Activated CD4-positive, alpha-beta memory T cell treated with anti-CD3 and anti-CD28 coated beads, Interleukin-2, amount 10 ng/mL, durations not matched to agents 7 days and 5 days (primary cell): ENCODE measurements at places on chromosomes 3 and 15.
A peak's percentile ranks its signal among the peaks of the same experiment; 100 is the strongest.

- no peak for DNase-seq
Observed at GRCh38 chr15:43911235-43911781, 84.5 kb downstream of the WDR76 start.

DNA sequence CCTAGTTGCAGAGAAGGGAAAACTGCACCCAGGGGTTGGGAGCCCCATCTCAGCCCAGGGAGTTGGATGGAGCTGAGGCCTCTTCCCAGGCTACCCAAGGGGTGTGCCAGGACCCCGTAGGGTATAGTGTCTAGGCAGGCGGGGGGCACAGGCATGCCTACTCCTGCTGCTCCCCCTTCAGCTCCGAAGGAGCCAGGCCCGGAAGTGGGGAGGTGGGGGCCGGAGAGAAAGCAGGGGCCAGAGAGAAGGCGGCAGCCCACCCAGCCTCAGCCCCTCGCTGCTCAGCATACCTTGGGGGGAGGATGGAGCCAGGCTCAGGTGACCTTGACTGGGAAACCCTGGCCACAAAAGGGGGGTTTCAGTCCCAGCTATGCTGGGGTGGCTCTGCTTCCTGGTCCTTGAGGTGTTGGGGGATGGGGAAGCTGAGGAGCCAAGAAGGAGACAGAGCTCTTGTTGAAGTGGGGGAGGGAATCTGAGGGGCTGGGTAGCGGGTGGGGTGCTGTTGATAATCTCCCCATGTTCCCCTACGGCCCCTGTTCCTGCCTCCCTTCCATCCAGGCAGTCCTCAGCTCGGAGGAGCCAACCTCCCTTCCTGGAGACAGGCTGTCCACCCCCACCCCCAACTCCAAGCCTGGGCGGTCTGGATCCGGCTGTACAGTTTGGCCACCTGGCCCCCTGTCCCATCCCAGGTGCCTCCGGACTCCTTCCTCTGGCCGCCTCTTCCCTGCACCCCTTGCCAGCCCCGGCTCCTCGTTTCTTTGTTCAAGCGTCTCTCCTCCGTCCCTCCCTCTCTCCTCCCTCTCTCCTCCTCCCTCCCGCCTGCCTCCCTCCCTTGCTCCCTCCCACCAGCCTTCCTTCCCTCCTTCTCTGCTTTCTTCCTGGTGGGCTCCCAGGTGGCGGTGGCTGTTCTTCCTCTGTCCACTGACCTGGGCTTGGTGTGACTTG, 1.7 kb downstream of the SEMA3F start:
- no peak for DNase-seq

DNA sequence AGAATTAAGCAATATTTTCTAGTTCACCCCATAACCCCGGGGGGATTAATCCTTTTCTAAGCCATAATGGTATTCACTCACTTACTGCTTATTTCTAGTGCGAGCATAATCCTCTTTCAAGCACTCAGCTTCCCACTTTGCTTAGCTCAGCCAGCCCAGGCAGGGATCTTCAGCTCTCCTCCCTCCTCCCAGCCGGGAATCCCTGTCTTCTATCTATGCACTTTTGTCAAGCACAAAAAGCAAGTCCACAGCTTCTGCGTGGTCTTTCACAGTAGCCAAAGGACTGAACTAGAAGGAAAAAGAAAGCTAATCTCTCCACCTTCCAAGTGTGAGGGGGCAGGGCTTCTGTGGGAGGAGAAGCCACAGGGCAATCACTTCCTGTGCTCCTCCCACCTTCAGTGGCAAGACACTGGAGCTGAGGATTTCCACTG, 62.8 kb downstream of the PEX5L start:
- peak; percentile 20 for DNase-seq

- peak; percentile 35 for DNase-seq
Observed at GRCh38 chr15:52529341-52529924, 753 bp upstream of the MYO5A start.

GRCh38 chr15:30974112-30974511, 17.3 kb downstream of the MTMR10 start:
- no peak for DNase-seq

- DNase-seq, result no peak
Observed at GRCh38 chr15:48558226-48558625, 87.3 kb downstream of the FBN1 start.

- no peak for DNase-seq
Observed at GRCh38 chr3:197352382-197352781, 54.0 kb upstream of the DLG1 start.

DNA sequence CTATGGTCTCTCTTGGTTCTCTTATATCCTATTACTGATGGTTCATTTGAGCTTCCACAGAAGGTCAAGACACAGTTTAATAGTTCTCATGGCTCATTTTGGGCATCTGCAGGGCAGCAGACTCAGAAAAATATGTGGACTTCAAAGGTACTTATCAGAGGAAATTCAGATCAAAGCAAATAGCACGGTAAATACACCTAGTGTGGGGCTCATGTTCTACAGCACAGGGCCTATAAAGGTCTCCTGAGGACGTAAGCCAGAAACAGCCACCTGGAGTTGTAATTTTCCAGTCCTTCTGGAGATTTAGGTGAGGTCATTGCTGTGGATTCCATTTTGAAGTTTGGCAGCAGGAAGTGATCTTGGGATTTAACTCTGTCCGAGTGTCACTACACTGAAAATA, 134.5 kb upstream of the SGO1 start:
- DNase-seq, result no peak

GRCh38 chr3:127588806-127589577, 1.5 kb downstream of the TPRA1 start:
- no peak for DNase-seq

- no peak for DNase-seq
Observed at GRCh38 chr15:25335279-25335678, 103.5 kb downstream of the UBE3A start.

- DNase-seq, result no peak
Observed at GRCh38 chr3:158465074-158465473, 105.9 kb upstream of the MLF1 start.

- DNase-seq, result no peak
Observed at GRCh38 chr3:48306860-48307530, 26.5 kb downstream of the SPINK8 start.

DNA sequence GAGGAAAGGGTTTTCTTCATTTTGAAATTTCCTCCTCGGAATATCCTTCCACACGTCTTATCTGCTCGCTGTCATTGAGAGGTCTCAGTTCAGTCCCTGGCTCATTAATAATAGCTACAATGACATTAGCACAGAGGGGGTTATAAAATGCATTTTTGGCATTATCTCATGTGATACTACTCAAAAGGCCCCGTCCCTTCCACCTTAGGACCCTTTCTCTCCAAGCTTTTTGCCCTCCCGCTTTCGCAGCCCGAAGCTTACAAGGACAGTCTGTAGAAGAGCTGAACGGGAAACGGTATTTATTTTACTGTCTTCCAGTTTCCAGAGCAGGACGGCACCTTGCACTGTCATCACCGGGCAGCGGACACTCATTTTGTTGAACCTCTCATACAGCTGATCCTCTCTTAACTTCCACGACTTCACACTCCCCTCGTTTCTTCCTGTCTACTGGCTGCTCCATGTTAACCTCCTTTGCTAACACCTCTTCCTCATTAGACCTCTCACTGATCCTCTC, 5.6 kb upstream of the PLEKHO2 start:
- no peak for DNase-seq

DNA sequence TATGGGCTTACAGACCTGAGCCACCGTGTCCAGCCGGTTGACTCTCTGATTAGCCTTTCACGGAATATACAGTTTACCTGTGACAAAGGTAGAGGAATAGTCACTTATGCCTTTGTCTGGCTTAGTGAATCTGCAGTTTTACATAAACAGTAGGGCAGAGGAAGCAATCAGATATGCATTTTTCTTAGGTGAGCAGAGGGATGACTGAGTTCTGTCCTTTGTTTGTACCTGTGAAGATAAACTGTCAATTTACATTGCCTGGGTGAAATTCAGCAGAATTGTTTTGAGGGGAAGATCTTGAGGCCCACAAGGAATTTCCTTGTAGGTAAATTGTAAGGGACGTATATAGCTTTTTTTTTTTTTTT, 10.8 kb downstream of the EDEM1 start:
- DNase-seq, result no peak

- DNase-seq, result peak; percentile 53
Observed at GRCh38 chr3:50189274-50189673, 2.1 kb upstream of the GNAT1 start.

DNA sequence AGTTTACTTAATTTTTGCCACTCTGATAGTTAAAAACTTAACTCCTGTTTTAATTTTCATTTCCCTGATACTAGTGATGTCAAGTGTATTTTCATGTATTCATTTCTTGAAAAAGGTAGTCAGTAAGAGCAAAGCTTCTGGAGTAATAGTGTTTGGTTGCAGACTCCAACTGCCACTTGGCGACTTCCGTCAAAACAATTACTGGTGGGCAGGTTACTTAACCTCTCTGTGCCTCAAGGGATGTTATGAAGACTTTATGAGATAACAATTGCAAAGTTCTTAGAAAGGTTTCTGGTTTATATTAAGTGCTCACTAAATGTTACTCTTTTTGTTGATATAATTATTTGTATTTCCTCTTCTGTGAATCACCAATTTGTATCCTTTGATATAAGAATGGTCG, 129.7 kb downstream of the NFKBIZ start:
- no peak for DNase-seq

DNA sequence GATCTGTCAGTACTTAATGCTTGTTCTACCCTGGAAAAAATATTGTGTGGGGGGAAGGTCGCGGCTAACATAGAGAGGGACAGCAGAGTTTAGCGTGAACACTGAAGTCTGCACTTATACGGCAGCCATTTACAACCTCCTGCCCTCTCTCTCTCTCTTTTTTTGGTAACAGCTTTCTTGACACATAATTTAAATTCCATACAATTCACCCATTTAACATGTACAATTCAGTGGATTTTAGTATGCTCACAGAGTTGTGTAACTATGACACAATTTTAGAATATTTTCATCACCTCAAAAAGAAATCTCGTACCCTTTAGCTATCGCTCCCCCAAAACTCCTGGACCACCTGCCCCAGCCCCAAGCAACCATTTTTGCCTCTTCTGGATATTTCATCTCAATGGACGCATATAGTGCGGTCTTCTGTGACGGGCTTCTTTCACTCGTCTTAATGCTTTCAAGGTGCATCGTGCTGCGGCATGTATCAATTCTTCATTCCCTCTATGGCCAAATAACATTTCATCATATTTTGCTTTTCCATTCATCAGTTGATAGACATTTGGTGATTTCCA, 141.8 kb downstream of the XXYLT1 start:
- DNase-seq, result no peak

DNA sequence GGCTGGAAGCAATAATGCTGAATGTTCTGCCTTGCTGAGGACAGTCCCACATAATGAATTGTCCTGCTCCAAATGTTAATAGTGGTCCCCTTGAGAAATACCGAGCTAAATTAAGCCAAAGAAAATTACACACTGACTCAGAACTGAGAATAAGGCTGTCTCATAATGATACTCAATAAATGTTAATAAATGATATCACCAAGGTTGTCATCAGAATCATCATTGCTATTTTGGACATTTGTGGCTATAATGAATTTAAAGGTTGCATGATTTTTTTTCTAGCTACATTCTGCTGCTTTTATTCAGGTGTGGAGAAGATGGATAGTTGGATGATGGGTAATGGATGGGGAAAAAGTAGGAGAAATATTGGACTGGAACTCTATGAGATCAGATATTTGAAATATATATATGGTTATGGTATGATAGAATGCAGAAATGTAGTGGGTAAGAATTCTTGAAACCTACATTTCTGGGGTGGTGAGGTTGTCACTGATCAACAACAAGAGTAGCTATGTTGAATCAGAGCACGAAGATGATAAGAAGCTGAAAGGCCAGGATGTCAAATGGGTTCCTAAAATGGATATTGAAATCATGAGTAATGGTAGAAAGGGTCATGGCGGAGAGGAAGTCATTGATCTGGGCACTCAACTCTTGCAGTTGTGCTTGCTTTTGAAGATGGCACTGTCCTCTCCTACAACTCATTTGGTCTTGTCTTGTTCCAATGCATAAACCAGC, 12.8 kb downstream of the CHST2 start:
- no peak for DNase-seq

DNA sequence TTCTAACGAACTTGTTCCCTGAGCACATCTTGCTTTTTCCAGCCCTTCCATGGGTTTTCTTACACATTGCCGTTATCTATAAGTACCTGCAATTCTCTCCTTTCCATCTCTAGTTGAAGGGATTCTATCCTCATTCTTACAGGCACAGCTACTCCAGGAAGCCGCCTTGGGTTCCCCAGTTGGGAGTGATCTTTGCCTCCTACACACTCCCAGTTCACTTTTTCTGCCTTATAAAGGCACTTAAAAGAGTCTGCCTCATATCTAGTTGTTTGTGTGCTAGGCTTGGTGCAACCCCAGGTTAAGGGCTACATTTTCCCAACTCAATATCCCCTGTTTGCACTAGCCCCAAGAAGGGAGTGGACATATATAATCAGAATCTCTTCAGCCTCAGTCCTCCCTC, 44.0 kb upstream of the IREB2 start:
- DNase-seq, result no peak

- no peak for DNase-seq
Observed at GRCh38 chr3:143979813-143980212, 8.2 kb downstream of the DIPK2A start.

- no peak for DNase-seq
Observed at GRCh38 chr15:98951493-98952320, 55.9 kb downstream of the PGPEP1L start.

- no peak for DNase-seq
Observed at GRCh38 chr3:65677486-65678010, 361.2 kb downstream of the MAGI1 start.

DNA sequence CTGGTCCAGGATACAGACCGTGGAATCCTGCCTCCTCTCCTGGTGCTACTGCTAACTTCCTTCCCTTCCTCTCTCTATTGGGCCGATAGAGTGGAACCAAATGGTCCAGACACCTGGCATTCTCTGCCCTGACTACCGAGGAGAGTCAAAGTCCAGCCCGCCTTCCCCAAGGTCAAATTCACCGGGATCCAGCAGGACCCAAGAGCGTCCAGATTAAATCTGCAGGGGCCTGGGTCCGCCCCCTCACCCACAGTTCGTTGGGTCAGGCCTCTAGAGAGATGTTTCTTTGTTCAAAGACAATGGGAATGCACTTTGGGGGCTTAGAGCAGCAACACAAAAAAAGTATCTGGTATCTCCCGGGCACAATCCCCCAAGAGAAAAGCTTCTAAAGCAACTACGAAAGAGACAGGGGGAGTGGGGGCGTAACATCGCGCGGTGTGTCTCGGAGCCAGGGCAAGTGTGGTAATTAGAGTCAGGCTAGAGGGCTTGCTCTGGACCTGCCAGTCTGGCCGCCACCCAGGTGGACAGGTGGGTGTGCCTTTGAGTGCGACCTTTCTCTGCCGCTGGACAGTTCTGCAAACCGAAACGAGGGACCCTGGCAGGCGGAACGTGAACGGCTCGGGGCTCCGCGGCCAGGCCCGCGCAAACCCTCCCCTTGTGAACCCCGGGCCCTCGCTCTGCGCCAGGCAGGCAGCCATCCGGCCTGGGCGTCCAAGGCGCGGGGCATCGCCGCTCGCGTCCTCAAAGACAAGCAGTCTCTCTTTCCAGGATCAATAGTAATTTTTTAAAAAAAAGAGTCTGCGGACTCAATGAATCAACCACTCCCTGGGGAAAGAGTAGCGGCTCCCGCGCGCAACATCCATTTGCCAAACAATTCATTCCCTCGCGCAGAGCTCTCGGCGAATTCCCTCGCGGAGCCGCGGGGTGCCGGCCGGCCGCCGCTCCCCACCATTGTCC, 806 bp downstream of the KLHL25 start:
- peak; percentile 59 for DNase-seq
